ENCODE measurements at places on chromosomes 1 and 21.

- no peak for DNase-seq
These were observed 16.8 kb downstream of the PLPPR4 start for GRCh38 chr1:99281105-99281504.

GRCh38 chr1:64701886-64702285 is 43.0 kb upstream of the RAVER2 start:
- DNase-seq = no peak

GRCh38 chr21:15732290-15732995 is 2.7 kb downstream of the USP25 start:
- DNase-seq = peak; percentile 71

- no peak for DNase-seq
These were observed 37.8 kb upstream of the RRP15 start for GRCh38 chr1:218247339-218247738.

- DNase-seq = no peak
These were observed 51.9 kb upstream of the GOLT1A start for GRCh38 chr1:204265665-204266064.

DNA sequence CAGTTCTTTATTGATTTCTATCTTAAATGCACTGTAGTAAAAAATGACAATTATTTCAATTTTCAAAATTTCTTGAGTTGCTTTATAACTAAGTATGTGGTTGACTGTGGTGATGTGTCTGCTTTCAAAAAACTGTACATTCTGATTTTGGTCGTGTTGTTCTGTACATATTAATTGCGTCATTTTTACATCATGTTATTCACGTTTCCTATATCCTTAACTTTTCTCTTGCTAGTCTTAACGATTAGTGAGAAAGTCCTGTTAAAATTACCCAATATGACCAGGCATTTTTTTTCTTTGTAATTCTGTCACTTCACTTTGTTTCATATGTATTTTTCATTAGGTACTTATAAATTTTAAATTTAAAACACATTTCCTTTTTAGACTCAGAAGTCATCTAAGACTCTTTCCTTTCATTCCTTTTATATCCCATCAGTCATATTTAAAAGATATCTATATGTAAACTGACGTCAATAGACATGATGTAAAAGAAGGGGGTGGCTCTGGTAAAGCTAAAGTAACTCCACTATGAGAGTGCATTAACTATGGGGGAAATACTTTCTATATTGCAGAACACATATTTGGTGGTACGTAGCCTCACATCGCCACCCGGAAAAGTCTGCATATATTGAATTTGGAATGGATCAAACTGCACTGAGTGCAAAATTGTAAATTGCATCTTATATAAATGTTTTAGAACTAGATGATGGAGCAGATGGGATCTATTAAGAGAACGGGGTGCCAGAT is 1.1 kb upstream of the COA6 start:
- DNase-seq = no peak

- DNase-seq = no peak
These were observed 41.2 kb downstream of the DPT start for GRCh38 chr1:168687816-168688215.

GRCh38 chr1:225822655-225823403 is 12.9 kb downstream of the EPHX1 start:
- no peak for DNase-seq

DNA sequence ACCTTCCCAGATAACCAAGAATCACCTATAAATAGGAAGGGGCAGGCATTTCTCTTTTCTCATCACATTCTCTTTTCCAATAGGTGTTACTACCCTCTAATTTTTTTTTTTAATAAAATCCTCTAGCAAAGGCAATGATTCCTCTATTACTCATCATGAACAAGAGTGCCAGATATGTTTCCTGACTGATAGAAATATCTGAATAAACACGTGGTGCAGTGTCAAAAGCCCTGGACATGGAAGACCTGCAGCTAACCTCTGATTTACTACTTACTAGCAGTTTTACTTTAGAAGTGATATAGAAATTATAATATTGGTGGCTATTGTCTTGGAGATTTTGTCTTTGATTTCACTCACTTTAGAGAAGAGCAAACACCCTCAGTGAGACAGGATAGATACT is 194.6 kb upstream of the SAMSN1 start:
- DNase-seq = no peak

GRCh38 chr1:19311503-19311930 is 427 bp downstream of the AKR7A2 start:
- peak; percentile 23 for DNase-seq

- DNase-seq = no peak
These were observed 233.1 kb downstream of the PTPRU start for GRCh38 chr1:29469457-29469856.

Data from RPMI8226 (cell line).